ENCODE measurements at places on chromosomes 6 and 20. TPM values are rescaled to one million over a fixed set of nuclear protein-coding genes. Genes with fewer than 3 reads are reported as not detected.

DNA sequence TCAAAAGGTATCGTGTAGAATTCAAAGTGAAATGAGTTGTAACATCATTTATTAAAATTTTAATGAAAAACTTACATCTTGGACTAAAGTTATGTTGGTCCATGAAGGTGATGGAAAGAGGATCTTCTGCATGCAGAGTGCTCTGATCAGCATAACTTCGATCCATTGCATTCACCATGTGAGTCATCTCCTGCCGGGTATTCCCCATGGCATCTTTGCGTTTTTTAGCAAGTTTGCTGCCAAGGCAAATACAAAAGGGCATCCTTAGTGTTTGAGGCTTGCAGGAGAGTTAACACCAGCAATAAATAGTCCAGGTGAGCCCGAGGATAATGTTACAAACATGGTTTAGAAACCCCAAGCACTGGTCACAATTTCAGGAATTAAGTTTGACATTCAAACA, 104.2 kb upstream of the THEMIS start:
- DNase-seq, result peak; percentile 47

DNA sequence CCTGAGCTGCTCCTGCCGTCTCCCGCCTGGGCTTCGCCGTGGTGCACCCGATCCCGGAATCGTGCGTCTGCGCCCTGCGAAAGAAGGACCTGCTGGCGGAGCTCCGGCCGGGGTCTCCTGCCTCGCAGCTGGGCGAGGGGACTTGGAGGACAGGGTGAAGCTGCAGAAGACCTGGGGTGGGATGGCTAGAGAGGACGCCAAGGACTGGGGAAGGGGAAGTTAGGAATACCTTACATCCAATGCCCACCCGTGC, 150.2 kb downstream of the PRL start:
- no peak for DNase-seq

The OR2B6 gene
- not detected for total RNA-seq

DNA sequence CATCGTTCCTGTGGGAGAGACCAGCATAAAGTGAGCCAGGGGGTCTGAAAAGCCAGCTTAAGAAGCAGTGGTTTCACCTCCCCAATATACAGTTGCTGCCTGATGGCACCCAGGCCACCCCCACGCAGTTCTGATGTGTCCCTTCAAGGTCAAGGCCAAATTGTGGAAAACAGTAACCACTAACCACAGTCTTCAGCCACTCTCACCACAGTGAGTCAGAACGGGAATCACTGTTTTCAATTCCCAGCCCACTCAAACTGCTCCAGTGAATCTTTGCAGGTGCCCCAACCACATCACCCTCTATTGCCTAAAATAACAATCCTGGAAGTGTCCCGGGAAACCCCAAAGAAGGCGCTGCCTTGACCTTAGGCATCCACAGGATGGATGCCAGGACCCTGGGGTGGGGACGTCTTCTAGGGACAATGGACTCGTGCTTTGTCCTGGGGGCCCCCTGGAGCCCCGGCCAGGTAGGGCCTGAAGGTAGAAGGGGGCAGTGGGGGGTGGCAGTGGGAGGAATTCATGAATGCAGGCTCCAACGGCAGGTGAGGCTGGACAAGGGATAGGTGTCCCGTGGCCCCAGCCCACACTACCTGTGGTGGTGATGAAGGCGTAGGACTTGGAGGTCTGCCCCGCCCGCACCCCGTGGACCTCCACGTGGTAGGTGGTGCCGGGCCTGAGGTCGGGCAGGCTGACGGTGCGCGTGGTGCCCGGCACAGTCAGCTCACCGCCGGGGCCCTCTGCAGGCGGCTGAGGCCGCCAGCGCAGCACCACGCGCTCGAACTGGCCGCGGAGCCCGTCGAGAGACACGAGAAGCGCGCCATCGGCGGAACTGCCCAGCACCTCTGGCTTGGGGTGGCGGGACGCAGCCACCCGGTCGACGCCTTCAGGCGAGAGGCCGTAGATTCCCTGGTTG, 22.2 kb downstream of the TNXB start:
- DNase-seq, result peak; percentile 73

DNA sequence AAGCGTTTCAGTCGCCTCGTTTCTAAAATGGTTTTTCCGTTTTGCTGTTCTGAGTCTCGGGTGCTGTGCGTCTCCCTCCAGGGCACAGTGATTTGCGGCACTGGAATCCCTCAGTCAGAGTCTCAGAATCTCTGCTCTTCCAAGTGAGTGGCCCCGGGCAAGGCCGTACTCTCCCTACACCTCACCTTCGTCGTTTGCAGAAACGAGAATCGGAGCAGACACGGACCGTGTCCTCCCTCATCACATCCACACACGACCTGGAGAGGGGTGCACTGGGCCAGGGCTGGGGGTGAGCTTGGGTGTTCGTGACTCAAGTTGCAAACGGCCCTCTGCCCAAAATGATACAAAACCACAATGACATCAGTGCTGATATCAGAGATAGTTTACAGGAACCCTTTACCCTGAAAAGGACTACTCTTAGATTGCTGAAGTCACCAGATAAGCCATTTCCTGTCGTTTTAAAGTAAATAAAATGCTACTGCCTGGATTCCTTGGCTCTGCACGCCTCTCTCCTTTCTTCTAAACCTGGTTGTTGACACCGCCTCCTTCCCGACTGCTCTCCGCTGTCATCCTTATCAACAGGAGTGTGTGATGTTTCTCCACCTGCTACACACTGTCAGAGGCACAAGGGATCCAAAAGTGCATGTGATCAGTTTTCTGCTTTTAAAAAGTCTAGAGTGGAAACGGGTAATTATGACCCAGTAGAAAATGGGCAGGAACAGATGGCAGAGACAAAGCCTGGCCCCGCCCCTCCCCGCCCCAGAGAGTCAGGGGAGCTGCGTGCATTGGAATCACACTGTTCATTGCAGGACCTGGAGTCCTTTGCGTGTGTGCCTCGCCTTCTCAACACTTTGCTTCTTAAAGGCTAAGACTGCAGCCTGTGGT, 38.4 kb downstream of the KIF25 start:
- DNase-seq, result peak; percentile 11

DNA sequence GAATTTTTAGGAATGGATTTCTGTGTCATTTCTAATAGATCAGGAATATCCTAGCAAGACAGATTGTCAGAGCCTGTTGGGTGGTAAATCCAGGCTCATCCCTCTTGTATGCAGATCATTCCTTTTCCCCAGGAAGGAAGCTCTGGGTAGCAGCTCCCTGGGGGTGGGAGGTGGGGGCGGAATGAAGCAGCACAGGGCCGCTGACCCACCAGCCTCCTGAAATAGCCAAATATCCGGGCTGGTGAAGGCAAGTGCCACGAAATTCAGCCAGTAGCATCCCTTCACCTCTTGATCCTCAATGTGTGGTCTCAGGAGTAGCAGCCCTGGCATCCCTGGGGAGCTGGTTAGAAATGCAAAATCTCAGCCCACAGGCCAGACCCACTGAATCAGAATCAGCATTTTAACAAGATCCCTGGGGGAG, 256.9 kb downstream of the LRFN2 start:
- DNase-seq, result no peak
